Activated CD8-positive, alpha-beta memory T cell treated with anti-CD3 and anti-CD28 coated beads for 1 hour (primary cell): ENCODE measurements at places on chromosomes 11 and 22.
A peak's percentile ranks its signal among the peaks of the same experiment; 100 is the strongest.

- no peak for DNase-seq
These were observed 194.3 kb upstream of the MTNR1B start for GRCh38 chr11:92775003-92775676.

DNA sequence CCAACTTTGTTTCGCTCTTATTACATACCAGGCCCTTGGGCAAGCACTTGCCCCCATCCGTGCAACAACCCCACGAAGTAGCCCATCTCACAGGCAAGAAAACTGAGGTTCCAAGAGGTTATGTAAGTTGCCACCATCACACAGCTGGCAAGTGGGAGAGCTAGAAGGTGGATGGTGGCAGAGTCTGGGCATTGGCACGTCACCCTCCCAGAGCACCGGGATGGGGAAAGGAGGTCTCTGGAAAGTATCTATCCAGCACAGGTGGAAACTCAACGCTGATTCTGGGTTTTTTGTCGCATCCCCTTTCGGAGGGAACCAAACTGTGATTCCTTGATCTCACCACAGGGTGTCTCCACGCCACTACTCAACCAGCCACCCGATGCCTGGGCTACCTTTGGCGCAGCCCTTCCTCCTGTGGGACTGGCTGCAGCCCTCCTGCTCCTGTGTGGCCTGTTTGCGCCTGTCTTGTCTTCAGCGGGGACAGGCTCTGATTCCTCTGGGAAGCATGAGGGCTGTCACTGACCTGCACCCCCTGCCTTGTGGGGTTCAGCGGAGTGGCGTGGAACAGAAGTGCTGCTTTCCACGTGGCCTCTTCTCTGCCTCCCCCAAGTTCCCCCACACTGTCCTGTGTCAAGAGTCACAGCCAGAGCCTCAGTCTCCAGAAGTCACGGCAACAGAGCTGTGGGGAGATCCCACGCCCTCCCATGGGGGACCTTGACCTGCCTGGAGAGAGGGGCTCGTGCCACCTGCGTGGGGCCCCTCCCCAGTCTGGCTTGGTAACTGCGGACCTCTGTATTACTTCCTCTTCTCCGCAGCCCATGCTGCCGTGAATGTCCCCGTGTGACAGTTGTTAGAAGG is 34.4 kb upstream of the TRIM29 start:
- DNase-seq, result no peak

- DNase-seq, result no peak
These were observed 745 bp upstream of the ZBTB44 start for GRCh38 chr11:130315354-130315970.

- no peak for DNase-seq
These were observed 177.3 kb downstream of the GUCY1A2 start for GRCh38 chr11:106840947-106841346.

DNA sequence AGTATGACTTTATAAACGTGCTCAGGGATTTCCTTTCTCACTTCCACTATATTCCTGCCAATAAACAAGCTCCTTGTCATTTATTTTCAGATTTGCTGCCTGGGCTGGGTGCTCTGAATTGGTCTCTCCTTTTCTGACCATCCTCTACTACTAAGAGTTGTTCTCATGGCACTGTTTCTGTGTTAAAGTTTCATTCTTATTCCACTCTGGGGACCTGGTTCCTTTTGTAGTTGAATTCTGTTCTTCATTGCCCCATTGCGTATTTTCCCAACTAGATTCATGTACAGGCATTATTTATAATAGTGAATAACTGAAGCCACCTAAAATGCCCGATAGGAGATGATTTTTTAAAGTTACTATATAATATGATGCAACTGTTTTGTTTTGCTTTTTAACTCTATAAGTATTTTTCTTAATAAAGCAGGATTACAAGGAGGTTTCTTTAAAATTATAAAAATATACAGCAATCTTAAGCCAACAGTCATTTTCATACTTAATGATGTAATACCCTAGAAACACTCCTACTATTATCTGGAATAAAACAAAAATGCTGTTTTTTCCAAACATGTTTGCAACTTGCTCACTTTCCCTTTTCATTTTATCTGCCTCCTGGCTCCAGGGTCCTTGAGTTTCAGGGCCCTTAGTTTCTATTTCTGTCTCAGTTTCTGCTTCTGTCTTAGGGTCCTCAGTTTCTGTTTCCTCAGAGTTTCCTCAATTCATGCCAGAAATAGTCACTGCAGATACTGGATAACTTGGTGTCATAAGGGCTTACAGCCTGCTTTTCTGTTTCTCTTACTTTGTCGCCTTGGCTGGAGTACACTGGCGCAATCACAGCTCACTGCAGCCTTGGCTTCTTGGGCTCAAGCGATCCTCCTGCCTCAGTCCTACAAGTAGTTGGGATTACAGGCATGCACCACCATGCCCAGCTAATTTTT is 9.8 kb upstream of the FUT4 start:
- DNase-seq, result no peak

GRCh38 chr11:130160498-130161155 is 1.0 kb downstream of the ST14 start:
- no peak for DNase-seq

GRCh38 chr11:96204366-96204659 is 138.7 kb downstream of the MAML2 start:
- DNase-seq, result no peak

DNA sequence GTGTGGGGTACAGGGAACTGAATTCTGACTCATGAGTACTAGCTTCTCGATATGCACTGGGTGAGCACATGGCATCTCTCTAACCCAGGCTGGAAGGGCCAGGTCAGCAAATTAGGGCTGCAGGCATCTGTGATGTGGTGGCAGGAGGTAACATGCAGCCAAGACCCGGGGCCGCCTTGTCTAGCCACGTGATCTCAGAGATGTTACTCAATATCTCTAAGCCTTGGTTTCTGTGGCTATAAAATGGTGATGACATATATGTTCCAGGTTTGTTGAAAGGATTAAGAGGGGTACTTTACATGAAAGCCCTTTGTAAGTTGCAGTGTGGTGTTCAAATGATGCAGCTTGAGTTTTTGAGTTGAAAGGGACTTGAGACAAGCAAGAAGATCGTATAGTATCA is 3.2 kb downstream of the ST14 start:
- no peak for DNase-seq

DNA sequence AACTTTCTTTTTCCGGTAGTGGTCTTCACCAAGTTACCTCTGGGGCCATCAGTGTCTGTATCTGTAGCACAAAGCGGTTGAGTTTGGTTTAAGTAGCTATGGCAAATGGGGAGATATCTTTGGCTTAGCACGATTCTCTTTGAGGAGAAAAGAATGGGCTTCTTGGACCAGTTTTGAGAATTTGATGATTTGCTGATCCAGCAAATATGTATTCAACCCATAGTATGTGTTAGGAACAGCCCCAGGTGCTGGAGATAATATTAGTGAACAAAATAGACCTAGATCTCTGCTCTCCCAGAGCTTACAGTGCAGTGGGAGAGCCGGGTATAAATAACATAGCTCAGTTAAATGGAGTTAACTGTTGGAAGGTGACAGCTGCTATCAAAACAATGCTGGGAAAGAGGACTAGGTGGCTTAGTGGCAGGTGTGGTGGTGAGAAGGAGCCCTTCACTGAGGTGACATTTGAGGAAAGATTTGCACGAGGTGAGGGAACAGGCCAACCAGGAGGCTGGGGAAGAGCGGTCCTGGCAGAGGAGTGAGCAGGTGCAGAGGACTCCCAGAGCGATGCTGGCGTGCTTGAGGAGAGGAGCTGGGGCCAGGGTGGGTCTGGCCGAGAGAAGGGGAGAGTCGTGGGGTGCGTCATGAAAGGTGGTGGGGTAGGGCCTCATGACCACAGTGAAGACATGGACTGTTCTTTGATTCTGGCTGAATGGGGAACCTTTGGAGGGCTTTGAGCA is 5.0 kb downstream of the TBC1D22A start:
- no peak for DNase-seq

GRCh38 chr11:65317025-65317786 is 2.5 kb downstream of the CDC42EP2 start:
- no peak for DNase-seq

DNA sequence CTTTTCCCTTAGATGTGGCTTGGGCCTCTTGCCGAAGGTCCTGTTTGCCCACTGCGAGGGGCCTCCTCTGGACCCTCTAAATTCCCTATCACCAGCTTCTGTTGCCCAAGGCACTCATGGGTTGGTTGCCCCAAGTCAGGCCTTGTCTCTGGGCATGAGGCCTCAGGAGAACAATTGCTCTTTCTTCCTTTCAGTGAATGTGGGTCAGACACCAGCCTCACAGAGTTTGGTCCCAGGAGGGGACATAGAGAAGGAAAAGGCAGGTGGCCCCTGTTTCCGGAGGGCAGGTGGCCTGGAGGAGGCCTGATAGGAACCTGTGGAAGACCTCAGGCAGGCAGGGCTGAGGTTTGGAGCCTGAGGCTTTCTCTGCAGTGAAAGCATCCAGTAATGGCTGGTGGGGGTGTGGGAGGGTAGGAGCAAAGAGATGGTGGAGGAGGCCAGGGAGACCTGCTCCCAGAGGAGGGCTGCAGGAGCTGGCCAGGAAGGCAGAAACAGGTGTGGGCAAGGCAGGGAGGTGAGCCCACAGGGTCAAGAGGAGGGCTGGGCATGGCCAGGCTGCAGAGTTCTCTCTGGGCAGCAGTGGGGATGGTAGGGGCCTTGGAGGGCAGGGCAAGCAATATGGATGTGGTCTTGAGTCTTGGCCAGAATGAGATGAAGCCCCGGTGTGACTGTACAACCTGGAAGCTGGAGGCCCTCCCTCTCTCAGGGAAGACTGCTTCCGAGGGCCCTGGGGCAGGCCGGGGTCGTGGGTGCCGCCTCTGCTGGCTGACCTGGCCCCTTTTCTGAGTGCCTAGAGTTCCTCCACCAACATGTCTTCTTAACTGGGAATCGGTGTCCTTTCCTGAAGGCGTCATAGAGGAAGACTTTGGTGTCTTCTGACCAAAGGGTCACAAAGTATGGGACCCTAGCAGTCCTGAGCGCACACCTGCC is 28.0 kb upstream of the LMO1 start:
- no peak for DNase-seq

GRCh38 chr11:15816260-15816871 is 540.0 kb downstream of the SOX6 start:
- no peak for DNase-seq

DNA sequence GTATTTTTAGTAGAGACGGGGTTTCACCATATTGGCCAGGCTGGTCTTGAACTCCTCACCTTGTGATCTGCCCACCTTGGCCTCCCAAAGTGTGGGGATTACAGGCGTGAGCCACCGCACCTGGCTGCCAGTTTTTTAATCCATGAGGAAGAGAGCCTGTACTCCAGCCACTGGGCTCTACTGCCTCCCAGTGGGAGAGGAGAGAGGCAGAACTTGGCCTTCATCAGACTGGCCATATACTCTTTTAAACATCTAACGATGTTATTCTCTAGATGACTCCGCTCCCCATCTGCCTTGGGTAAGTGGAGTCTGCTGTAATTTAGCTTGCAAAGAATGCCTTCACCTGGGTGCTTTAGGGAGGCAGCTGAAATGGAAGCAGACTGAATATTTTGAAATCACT is 34.6 kb downstream of the SLC6A5 start:
- no peak for DNase-seq

DNA sequence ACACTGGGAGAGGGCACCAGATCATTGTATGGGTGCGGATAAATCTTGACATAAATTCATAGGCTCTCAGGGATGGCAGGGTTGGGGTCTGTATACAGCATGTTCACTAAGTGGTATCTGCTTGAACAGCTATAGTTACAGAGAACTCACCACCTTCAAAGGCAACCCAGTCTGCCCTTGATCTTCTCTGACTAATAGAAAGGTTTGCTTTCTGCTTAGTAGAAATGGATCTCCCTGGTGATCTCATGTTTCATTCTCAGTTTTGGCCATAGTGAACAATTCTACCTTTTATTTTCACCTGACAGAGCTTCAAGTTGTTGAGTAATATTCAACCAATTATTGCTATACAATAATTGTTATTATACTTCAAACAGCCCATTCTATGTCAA is 32.4 kb downstream of the CNTF start:
- no peak for DNase-seq

DNA sequence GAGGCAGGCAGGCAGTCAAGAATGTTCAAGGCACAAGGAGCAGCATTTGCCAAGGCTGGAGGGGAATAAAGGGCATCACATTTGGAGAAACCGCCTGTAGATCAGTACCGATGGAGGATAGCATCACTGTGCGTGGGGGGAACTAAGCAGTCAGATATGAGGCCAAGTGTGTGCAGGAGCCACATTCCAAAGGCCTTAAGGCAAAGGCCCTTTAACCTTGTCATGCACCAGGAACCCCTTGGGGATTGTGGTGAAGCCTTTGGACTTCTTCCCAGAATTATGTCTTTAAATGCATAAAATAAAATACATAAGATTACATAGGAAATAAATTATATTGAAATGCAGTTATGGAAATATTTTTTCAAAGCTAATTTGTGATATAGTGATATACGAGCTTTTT is 532.1 kb downstream of the BUD13 start:
- no peak for DNase-seq

- peak; percentile 32 for DNase-seq
These were observed 9.0 kb downstream of the SYN3 start for GRCh38 chr22:33049119-33049729.

- DNase-seq, result no peak
These were observed at the start of gene APOL1 for GRCh38 chr22:36252754-36253522. TSS of gene APOL1 (plus strand) at chr22:36253133. CDS start at chr22:36254956, 1,823 bp downstream.

DNA sequence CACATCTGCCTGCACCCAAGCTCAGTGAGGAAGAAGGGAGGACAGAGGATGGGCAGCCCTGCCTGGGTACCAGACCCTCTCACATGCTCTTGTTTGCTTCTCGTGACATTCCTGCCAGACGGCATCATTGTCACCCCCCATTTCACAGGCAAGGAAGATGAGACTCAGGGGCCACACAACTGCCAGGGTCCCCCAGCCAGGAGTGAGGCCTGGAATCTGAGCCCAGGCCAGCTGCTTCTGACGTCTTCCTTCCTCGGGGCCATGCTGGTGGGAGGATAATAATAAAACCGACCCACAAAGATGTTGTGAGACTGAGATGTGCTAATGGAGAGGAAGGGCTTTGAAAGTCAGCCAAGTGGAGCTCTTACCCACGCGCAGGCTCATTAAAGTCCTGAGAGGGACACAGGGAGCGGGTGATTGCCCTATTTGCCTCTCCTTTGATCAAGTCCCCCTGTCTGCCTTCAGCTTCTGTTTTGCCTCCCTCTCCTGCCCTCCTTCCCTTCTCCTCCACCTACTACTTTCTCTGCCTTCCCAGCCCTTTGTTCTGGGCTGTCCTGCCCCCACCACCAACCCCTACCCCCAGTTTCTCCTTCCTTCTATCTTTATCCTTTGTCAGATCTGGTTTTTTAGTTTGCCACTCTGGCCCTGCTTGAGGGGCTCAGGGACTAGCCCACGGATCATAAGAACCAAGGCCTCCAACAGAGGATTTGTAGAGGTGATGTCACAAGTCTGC is 62.7 kb downstream of the MCM5 start:
- no peak for DNase-seq
